Activated naive CD4-positive, alpha-beta T cell treated with anti-CD3 and anti-CD28 coated beads, Interleukin-2, amount 50 U/mL, for 72 hours (primary cell): ENCODE measurements at places on chromosomes 11 and 22.

DNA sequence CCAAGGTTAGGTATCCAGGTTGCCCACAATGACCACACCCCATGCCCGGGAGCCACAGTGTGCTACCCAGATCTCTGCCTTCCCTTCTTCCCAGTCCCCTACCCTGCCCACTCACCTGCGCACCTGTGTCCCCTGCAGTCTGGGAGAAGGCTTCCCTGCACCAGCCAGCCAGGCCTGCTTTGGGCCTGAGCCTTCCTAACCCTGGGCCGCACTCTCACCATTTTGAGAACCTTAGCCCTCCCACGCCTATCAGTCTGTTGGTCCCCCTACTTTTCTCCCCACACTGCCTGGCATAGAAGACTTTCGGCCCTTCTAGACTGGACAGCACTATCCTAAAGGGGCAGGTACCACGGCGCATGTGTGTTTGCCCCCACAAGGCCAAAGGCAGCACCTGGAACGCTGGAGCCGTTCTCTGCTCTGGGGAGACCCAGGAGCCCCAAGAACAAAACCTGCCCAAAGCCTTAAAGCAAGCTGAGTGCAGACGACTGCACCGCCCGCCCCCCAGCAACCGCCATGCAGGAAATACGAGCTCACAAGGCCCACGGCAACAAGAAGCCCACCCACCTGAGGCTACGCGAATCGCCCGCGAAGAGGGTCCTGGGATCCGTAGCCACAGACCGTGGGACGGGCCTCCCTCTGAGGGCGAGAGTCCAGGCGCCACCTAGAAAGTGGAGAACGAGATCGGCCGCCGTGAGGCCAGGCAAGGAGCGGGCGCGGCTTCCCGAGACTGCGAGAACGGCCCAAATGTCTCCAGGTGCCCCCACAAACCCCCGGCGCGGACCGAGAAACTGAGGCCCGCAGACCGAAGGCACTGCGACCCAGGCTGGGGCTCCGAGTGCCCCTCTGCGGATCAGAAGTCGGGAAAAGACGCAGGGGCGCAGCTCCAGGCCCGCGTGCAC is 546 bp downstream of the GNB1L start:
- DNase-seq = no peak

- DNase-seq = no peak
Observed at GRCh38 chr11:35096723-35097122, 42.2 kb upstream of the CD44 start.

DNA sequence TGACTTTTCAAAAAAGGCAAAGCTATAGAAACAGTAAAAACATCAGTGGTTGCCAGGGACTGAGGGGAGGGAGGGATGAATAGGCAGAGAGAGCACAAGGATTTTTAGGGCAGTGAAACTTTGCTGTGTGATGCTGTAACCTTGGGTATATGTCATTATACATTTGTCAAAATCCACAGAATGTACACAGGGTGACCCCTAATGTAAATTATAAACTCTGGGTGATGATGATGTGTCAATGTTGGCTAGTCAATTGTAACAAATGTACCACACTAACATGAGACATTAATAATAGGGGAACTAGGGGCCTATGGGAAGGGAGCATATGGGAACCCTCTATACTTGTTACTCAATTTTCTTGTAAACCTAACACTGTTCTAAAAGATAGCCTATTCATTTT is 24.8 kb downstream of the RIBC2 start:
- DNase-seq = no peak

DNA sequence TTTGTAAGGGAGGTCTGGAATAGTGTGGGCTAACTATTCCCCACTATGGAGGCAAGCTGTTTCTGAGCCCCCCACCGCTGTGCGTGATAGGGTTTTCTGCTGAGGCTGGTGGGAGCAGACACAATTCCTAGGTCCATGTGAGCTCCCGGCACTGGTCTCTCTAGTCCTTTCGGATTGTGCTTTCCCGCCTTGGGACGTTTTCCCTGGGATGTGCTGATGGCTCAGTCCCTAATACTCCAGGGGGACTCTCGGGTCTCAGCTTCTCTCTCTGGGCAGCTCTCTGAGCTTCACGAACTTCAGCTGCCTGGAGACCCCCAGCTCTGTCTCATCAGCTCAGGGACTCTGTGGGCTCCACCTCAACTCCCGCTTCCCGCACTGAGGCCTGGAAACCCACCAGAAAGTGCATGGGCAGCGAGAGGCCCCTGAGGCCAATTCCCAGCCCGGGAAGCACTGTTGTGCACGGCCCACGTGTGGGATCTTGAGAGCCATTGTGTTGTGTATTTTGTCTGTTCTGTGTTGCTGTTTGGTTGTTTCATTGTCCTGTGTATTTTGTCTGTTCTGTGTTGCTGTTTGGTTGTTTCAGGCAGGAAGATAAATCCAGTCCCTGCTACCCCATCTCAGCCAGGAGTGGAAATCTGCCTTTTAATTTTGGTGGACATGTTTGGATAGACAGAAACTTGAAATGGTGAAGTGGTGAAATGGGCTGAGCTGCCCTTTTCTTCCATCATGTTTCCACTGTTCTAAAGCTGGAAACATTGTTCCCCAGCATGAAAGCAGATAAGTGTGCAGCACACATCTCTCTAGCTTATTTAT is 12.7 kb upstream of the TNNT3 start:
- no peak for DNase-seq

DNA sequence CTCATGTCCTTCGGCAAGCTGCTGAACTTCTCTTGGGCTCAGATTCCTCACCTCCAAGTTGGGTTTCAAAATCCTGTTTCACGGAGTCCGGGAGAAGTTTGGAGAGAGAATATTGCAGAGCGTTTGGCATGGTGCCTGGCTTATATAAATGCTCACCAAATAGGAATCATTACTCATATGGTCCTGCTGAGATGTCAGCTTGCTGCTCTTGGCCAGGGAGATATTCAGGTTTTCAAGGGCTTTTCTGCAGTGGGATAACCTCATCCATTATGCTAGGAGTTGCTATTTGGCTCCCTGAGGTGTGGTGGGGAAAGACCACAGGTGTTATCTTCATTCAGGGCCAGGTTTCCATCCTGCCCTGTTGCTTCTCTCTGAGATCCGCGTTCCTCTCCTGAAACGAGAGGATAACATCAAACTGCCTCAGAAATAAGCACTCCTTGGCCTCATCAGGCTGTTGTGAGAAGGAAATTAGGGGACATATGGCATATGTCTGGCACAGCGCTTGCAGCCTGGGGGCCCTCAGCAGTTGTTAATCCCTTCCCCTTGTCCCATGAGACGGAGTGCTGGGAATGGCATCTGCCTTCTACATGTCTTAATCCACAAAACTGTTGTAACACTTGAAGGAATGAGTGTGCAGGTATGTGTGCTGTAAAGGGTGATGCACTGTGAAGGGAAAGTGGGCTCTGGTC is 29.9 kb upstream of the ACER3 start:
- no peak for DNase-seq

GRCh38 chr11:41273908-41274307 is 185.5 kb downstream of the LRRC4C start:
- no peak for DNase-seq

DNA sequence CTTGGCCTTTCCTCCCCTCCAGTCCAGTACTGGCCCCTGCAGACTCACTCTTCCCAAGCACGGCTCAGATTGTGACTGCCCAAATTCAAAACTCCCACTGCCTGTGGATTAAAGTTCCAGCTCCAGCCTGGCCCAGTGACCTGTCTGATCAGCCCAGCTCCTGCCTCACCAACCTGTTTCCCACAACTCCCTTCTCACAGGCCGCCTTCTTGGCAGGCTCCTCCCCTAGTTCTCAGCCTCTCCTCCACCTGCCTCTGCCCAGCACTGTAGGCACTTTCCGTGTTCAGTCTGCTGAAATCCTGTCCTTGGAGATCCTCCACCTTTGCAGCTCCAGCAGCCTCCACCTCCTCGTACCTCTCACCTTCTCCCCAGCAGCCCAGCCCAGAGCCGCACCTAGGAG is 68.6 kb downstream of the MICAL2 start:
- no peak for DNase-seq

- no peak for DNase-seq
Observed at GRCh38 chr11:16909359-16910035, 104.7 kb downstream of the PLEKHA7 start.

GRCh38 chr22:16967453-16968217 is 40.4 kb downstream of the GAB4 start:
- DNase-seq = no peak

GRCh38 chr22:30056015-30056414 is 24.2 kb upstream of the HORMAD2 start:
- no peak for DNase-seq

DNA sequence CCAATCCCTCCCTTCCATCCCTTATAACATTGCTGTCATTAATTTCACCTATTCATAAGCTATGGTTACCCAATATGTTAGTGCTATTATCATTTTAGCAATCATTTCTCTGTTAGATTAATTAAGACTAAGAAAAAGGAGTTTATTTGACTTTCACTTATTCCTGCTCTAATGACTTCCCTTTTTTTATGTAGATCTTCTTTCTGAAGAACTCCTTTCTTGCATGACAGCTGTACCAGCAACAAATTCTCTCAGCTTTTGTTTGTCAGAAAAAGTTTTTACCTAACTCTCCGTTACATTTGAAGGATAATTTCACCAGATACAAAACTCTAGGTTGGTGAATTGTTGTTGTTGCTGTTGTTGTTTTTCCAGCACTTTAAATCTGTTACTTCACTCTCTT is 28.6 kb upstream of the OR8B8 start:
- DNase-seq = no peak

DNA sequence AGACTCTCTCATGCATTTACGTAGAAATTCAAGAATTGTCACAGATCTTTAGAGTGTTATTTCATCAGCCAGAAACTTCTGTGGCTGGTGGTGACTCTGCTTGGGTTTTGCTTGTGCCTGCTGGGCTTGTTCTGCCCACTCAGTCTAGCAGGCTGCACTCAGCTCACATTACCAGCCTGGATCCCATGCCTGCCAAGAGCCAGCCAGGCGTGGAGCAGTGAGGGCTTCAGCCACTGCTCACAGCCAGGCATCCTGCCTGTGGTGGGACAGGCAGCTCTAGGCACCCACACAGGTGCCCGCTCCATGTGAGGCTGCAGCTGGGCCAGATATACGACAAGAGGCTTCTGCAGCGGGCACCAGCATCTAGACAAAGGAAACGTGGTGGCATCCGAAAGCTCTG is 1213.3 kb upstream of the RAG2 start:
- no peak for DNase-seq

- DNase-seq = no peak
Observed at GRCh38 chr11:33997584-33998251, 53.8 kb upstream of the CAPRIN1 start.

GRCh38 chr11:122145715-122146274 is 29.8 kb upstream of the BLID start:
- DNase-seq = no peak

GRCh38 chr11:76794371-76795289 is 11.5 kb downstream of the TSKU start:
- DNase-seq = no peak

GRCh38 chr11:118998388-118998717 is 415 bp downstream of the CENATAC start:
- DNase-seq = no peak

GRCh38 chr11:92314499-92314898 is 89.9 kb downstream of the FAT3 start:
- no peak for DNase-seq

- no peak for DNase-seq
Observed at GRCh38 chr11:123841174-123841573, 35.0 kb upstream of the OR6M1 start.

DNA sequence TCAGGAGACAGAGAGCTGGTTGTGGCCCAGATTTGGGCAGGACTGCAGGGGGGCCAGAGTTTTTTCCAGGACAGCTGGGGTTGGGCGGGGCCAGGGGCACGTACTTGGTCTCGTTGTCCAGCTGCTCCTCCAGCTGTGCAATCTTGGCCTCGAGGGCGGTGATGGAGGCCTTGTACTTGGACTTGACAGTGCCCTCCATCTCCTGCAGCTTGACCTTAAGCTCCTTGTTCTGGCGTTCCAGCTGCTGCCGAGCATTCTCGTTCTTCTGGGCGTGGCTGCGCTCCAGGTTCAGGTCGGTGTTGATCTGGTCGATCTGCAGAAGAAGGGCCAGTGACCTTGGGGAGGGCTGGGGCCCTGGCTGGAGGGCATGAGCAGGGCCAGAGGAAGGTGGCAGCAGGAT is 32.1 kb downstream of the APOL1 start:
- no peak for DNase-seq

DNA sequence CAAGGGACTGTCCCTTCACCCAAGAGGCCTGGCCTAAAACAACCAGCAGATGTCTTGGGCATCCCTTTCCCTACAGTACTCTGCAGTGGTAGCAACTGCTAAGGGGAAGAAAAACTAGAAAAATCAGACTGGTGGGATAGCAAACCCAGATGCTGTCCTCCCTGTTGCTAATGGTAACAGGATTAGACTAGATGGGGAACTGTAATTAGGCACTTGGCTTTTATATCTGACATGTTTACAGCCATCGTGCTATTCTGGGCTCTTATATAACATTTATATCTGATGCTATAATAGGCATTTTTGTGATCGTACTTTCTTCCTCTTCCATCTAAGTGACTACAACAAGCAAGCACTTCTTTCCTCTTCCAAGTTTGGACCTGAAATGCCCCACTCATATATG is 316.7 kb downstream of the DLG2 start:
- DNase-seq = no peak

DNA sequence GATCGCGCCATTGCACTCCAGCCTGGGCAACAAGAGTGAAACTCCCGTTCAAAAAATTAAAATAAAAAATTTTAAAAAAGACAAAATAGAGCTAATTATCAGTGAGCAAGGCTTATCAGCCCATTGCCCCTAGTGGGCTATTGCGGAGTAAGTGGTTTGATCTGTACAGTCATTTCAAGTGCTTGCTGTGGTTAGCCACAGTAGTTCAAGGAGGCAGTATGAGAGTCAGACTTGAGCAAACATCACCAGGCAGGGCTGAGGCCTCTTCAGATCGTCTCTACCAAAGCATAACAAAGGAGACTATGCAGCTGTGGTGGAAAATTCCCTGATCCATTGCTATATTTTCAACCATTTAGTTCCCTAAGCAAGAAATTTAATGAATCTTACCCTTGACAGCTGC is 4.3 kb upstream of the SBF2 start:
- DNase-seq = no peak
